ENCODE measurements at places on chromosomes 6 and 20. TPM values are rescaled to one million over a fixed set of nuclear protein-coding genes. Genes with fewer than 3 reads are reported as not detected.

DNA sequence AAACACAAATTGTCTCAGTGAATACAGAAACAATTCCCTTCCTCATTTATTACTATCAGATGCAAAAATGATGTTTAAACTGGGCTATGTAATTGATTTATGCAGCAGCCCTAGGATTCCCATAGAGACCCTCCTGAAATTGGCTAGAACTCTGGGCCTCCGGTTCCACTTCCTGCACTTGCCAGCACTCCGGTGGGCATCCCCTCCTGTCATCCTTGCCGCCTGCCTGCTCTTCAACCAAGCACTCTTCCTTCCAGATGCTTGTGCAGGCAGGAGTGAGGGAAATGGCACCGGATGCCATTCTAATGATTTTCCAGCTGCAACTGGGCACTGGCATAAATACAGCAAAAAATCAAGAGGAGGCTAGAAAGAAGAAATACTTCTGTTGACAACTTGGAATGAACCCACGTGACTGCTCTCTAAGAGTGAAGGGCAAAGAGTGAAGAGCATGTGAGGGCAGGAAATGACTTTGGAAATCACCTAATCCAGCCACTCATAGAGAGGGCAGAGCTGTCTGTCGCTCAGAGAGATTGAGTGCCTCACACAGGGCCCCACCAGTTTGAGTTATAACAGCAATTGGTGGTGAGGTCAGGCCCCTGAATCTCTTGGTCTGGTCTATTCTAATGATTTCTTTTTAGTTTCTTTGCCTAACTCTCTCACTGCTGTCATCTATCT is 3.7 kb upstream of the NEDD9 start:
- H3K27ac ChIP-seq = peak overlapping the region; percentile 55
- H3K36me3 ChIP-seq = no peaks in the 10 kb centered on the region
- peak; percentile 22 for DNase-seq
- H3K4me3 ChIP-seq = no peak overlapping the region
- H3K4me1 ChIP-seq = peaks cover 33% of the 10 kb centered on the region

DNA sequence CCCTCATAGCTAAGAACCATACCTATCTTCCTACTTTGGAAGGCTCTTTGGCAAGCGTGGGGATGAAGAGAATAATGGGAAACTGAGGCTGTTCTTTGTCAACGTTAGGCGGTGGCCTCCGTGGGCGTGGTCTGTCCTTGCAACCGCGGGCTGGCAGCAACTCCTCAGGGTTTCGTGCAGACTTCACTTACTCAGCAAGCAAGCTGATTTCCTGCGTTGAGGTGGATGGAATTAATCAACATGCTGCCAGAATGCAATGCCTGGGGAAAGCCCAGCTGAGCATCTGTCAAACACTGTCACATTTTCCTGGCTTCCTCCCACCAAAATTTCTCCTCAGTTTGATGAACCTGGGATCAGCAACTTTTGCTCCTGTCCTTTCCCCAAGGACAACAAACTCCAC is 9.2 kb upstream of the IL17F start:
- H3K27ac ChIP-seq = no peak overlapping the region
- peaks cover 5% of the 10 kb centered on the region for H3K27me3 ChIP-seq
- H3K4me1 ChIP-seq = peaks cover 4% of the 10 kb centered on the region
- no peaks in the 10 kb centered on the region for H3K36me3 ChIP-seq
- H3K4me3 ChIP-seq = no peak overlapping the region

GRCh38 chr20:33018169-33018931 is 10.8 kb downstream of the BPIFB2 start:
- H3K27ac ChIP-seq = no peak overlapping the region
- no peaks in the 10 kb centered on the region for H3K36me3 ChIP-seq
- no peak for DNase-seq
- peaks cover 6% of the 10 kb centered on the region for H3K4me1 ChIP-seq
- H3K4me3 ChIP-seq = no peak overlapping the region
- H3K27me3 ChIP-seq = no peaks in the 10 kb centered on the region

DNA sequence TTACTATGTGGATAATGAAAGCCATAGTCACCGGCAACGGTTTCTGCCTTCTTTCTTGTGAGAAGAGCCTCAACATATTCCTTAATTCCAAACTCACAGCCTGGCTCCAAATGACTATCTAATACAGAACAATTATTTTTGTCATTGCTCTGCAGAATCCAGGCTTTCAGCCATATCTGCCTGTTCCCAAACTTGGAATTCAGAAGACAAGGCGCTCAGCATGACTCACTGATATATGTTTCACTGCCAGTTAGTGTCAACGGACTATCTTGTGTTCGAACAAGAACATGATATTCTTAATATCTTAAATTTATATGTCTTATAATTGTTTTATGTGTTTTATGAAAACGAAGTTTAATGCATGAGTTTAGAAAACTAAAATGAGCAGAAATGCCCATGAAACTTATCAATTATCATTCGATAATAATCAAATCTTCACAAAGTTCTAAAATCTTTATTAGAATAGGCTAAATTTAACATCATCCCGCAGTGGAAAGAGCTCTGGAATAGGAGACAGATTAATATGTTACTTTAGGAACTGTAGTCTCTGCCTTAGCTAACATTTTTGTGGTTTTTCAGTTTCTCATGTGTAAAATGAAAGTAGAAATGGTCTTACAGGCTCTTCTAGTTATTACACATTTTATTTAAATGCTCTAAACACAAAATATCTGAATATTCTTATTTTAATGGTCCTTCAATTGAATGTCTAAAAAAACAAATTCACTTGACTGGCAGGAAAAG is 669.3 kb upstream of the GJE1 start:
- no peaks in the 10 kb centered on the region for H3K27me3 ChIP-seq
- H3K36me3 ChIP-seq = no peaks in the 10 kb centered on the region
- H3K27ac ChIP-seq = no peak overlapping the region
- H3K4me1 ChIP-seq = no peaks in the 10 kb centered on the region

DNA sequence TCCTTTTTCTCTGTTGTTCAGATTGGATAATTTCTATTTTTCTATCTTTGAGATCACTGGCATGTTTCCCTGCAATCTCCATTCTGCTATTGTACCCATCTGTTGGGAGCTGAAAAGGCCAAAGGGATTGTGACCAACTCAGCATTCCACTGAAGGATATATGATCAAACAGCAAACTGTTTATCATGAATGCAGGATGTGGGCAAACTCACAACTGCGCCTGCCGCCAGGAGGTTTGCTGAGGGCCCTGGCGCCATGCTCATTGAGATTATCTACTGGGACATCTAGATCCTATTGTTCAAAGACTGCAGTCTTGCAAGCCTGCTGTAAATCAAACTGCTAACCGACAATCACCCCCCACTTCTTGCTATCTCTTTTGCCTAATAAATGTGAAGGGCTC is 3.8 kb upstream of the FKBP1A start:
- peaks cover 24% of the 10 kb centered on the region for H3K4me1 ChIP-seq
- H3K36me3 ChIP-seq = no peaks in the 10 kb centered on the region
- DNase-seq = no peak

GRCh38 chr20:34974246-34974645 is 18.6 kb downstream of the MYH7B start:
- H3K4me3 ChIP-seq = no peak overlapping the region
- no peaks in the 10 kb centered on the region for H3K36me3 ChIP-seq
- no peaks in the 10 kb centered on the region for H3K4me1 ChIP-seq
- no peak for DNase-seq
- H3K27me3 ChIP-seq = no peaks in the 10 kb centered on the region
- no peak overlapping the region for H3K27ac ChIP-seq

DNA sequence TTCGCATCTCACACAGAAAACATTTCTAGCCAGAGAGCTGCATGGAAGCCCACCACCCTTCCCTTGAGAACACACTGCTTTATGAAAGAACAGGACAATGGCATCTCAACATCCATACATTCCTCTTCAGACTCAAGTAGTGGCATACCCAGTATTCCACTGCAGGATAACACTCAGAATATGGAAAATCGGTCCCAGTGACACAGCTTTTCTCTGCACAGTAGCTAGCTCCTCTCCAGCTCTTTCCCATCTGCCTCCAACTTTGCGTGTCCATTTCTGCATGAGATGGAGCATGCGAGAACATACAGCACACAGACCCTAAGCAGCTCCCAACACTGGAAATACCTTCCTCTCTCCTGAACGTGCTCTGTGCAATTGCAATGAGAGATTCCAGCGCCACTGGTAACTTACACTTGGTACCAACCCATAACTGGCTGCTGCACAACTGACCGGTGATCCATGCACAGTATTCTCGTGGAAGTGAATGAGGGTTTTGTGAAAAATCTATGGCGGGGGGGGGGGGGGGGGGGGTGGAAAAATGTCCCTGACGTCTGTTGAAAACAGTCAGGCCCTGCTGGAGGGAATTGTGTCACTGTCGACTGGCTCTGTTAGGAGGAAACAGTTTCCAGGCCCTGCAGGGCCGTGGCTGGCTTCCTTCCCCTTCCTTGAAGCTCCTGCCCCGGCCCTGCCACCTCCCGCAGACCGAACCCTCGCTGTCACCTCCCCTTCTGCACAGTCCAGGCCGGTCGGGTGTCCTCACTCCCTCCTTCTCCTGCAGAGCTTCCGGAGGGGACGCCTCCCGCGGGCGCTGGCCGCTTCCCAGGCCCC is 265.9 kb upstream of the QKI start:
- DNase-seq = no peak
- no peaks in the 10 kb centered on the region for H3K27me3 ChIP-seq
- H3K4me1 ChIP-seq = no peaks in the 10 kb centered on the region

DNA sequence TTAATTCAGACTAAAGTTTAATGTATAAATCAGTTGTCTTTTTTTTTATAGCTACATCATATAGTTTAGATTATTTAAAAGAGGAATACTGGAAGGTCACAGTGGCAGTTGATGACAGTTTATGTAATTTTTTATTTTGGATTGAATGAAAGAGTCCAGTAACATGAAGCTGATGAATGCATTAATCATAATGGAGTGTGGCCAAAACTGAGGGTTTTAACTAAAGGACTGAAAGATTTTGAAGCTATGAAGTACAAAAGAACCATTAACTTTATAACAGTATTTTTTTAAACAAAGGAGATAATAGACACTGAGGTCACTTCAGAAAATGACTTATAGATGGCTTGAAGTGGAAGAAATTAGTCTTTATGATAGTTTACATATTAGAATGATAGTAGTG is 41.3 kb downstream of the TRMT11 start:
- H3K4me1 ChIP-seq = no peaks in the 10 kb centered on the region
- DNase-seq = no peak
- peaks cover 20% of the 10 kb centered on the region for H3K36me3 ChIP-seq
- no peaks in the 10 kb centered on the region for H3K27me3 ChIP-seq
- H3K27ac ChIP-seq = no peak overlapping the region

Gene ZSCAN16
- total RNA-seq = 7.3 TPM

Gene LBP
- total RNA-seq = not detected

- DNase-seq = no peak
- no peak overlapping the region for H3K4me3 ChIP-seq
- H3K27me3 ChIP-seq = no peaks in the 10 kb centered on the region
- H3K36me3 ChIP-seq = no peaks in the 10 kb centered on the region
- no peak overlapping the region for H3K27ac ChIP-seq
- peaks cover 38% of the 10 kb centered on the region for H3K4me1 ChIP-seq
Measured at GRCh38 chr6:431986-432385, 40.4 kb downstream of the IRF4 start.

- no peaks in the 10 kb centered on the region for H3K27me3 ChIP-seq
- DNase-seq = no peak
- no peak overlapping the region for H3K4me3 ChIP-seq
- no peaks in the 10 kb centered on the region for H3K4me1 ChIP-seq
Measured at GRCh38 chr20:60123652-60124051, 165.4 kb downstream of the CDH26 start.

DNA sequence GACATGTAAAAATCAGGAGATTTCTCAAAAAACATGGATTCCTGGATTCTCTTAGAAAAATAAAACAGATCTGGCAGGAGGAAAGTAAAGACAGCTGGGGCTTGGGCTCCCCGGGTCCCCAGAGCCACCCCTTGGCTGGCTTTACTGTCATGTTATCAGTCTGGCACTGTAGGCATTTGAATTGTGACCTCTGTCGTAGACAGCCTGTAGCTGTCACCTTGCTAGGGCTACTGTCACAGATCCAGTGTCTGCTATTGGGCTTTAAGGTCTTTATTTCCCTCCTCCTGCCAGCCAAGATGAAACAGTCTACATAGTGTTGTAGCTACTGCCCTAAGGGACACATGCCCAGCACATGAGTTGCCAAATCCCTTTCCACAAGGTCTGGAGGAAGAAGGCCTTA is 37.5 kb downstream of the ABRACL start:
- no peaks in the 10 kb centered on the region for H3K36me3 ChIP-seq
- H3K4me3 ChIP-seq = no peak overlapping the region
- H3K27ac ChIP-seq = no peak overlapping the region
- no peak for DNase-seq
- no peaks in the 10 kb centered on the region for H3K4me1 ChIP-seq

DNA sequence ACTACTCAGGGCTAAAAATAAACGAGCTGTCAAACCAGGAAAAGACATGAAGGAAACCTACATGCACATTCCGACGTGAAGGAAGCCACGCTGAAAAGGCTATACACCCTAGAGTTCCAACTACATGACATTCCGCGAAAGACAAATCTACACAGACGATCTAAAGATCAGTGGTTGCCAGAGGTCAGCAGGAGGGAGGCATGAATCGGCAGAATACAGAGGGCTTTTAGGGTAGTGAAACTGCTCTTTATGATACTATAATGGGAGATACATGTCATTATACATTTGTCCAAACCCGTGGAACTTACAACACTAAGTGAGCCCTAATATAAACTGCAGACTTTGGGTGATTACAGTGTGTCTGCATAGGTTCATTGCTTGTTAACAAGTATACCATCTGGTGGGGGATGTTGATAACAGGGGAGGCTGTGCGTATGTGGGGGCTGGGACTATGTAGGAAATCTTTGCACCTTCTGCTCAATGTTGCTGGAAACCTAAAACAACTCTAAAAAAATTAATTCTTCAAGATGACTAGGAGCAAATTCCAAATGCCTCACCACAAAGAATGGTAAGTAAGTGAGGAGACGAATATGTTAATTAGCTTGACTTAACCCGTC is 132.2 kb upstream of the CDH4 start:
- no peaks in the 10 kb centered on the region for H3K36me3 ChIP-seq
- H3K4me1 ChIP-seq = no peaks in the 10 kb centered on the region
- H3K4me3 ChIP-seq = no peak overlapping the region
- DNase-seq = no peak

GRCh38 chr6:127188744-127189143 is 70.3 kb downstream of the RSPO3 start:
- no peaks in the 10 kb centered on the region for H3K4me1 ChIP-seq
- no peak overlapping the region for H3K4me3 ChIP-seq
- H3K36me3 ChIP-seq = no peaks in the 10 kb centered on the region
- H3K27ac ChIP-seq = no peak overlapping the region
- H3K27me3 ChIP-seq = no peaks in the 10 kb centered on the region
- DNase-seq = no peak

GRCh38 chr20:11642866-11643265 is 274.8 kb upstream of the BTBD3 start:
- H3K4me3 ChIP-seq = no peak overlapping the region
- H3K36me3 ChIP-seq = no peaks in the 10 kb centered on the region
- no peaks in the 10 kb centered on the region for H3K4me1 ChIP-seq

Data from CD4-positive, alpha-beta T cell (primary cell).